ENCODE measurements at places on chromosomes 13 and 19.

DNA sequence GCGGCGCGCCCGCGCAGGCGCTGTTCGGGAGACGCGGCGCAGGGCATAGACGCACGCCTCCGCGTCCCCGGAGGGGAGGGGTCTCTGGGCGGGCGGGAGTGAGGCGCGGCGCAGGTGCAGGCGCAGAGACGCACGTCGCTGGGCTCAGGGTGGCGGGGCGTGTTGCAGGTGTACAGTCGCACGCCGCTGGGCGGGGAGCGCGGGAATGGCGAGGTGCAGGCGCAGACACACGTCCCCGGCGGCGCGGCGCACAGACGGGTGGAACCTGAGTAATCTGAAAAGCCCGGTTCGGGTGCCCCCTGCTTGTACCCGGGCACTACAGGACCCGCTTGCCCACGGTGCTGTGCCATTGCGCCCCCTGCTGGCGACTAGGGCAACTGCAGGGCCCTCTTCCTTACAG is 44.7 kb downstream of the PLPP2 start:
- DNase-seq = no peak

- no peak for DNase-seq
Measured at GRCh38 chr13:112761701-112762689, 72.2 kb downstream of the ATP11A start.

DNA sequence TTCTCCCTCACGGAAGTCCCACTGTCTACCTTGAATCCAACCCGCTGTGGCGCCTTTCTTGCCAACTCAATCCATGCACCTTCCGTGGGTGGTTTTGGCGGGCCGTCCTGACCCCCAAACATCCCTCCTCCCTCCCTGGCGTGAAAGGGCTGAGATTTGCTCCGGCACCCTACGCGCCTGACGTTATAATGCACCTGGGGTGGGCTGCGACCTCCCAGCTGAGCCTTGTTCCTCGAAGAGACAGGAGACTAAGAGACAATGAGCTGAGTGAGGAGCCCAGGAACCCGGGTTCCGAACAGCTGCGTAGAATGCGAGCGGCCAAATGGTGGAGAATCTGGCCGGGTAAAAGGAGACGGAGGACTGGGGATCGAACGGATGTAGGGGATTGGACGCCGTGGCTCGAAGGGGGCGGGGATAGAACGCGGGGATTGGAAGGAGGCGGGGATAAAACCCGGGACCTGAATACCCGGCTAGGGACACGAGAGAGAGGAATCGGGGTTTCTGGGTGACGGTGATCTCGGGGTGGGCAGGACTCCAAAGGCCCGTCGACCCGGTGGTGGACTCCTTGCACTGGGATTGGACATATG is at the start of gene CPT1C:
Gene CPT1C, plus strand, starts transcription at position 461 of the 587 bp plus-strand sequence. CDS start 1,137 bp downstream, outside the sequence.
- DNase-seq = peak; percentile 40

GRCh38 chr13:49549289-49549688 is 36.1 kb downstream of the RCBTB1 start:
- no peak for DNase-seq

GRCh38 chr13:26075498-26075897 is 23.7 kb upstream of the SHISA2 start:
- DNase-seq = no peak

- no peak for DNase-seq
Measured at GRCh38 chr13:76846363-76846762, 39.8 kb downstream of the KCTD12 start.

DNA sequence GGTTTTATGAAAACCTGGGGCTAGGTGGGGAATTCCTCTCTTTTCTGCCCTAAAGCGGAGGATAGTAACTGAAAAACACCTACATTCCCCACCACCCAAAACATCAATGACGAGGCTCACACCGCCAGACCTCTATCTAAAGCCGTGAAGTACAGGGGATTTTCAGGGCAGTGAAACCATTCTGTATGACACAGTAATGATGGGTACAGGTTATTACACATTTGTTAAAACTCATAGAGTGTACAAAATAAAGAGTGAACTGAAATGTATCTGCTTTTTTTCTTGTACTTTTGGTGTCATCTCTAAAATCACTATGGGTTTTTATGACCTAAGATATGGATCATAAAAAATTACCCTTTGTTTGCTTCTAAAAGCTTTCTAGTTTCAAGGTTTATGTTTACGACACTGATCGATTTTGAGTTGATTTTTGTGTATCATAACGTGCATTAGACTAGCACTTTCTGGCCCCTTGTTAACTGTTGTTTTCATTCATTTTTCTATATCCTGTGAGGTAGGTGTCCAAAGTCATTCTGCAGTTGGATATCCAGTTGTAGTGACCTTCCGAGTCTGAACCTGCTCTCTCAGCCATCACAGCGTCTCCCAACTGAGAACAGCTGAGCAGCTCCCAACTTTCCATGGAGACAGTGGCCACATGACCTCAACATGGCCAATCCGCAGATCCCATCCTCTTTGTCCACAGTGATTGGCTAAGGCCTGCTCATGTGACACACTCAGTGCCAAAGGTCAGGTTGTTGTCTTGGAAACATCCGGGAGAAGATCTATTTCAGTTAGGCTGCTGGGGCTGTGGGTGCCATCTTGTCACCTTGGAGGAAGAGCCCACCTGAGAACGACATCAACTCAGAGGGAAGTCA is 10.3 kb downstream of the MBD3L2B start:
- no peak for DNase-seq

GRCh38 chr13:20270163-20270865 is 38.2 kb upstream of the GJB6 start:
- DNase-seq = no peak

GRCh38 chr19:55467236-55468053 is 2.9 kb upstream of the C19orf85 start:
- peak; percentile 73 for DNase-seq

DNA sequence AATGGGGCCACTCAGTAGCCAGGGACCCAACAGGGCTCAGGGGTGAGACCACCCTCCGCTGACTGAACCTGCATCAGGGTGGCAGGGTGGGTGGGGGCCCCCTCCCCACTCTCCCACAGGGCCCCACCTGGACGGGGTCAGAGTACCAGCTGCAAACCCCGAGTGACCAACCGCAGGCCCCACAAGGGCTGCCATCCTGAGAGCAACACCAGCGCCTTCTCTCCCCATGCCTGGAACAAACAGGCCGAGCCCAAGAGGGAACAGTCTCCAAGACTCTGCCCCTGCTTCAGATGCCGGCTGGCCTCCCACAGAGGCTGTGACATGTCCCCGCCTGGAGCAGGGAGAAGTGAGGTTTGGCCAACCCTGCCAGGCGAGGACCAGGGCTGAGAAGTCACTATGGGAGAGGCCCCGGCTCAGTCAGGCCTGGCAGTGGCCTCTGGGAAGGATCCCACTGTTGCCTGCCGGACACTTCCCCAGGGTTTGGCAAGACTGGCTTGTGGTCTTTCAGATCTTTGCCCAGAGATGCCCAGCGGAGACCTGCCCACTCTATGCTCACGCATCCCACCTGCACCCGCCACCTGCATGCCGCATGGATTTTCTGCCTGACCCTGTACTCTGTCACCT is 27.2 kb downstream of the MPND start:
- no peak for DNase-seq

DNA sequence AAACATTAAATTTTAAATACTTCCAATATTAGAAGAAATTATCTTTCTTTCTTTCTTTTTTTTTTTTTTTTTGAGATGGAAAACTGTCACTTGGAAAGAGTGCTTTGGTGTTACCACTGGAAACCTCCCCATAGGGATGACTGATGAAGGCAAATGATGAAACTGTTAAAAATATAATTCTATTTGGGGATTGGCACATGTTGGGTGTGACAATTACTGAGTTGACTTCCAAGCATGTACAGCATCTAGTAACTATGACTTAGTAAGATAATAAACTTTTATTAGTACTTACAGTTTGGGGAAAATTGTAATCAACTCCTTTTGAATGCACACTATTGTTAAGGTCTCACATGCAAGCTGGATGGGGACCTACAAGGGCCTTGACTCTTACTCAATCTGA is 592.5 kb downstream of the KCTD12 start:
- no peak for DNase-seq

DNA sequence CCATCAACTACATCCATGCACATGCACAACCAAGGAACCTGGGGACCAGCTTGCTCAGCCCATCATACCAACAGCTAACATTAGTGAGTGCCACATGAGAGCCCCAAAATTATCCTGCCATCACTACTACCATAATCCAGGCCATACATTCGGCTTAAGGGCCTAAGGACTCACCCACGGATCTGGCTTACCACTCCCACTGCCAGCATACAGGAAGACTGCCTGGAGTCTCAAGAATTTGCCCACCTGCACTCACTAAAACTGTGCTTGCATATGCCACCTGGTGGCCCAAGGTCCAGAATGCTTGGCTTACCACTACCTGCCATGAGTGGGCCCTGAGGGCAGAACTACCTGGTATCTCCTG is 1562.9 kb upstream of the PRR20A start:
- no peak for DNase-seq

DNA sequence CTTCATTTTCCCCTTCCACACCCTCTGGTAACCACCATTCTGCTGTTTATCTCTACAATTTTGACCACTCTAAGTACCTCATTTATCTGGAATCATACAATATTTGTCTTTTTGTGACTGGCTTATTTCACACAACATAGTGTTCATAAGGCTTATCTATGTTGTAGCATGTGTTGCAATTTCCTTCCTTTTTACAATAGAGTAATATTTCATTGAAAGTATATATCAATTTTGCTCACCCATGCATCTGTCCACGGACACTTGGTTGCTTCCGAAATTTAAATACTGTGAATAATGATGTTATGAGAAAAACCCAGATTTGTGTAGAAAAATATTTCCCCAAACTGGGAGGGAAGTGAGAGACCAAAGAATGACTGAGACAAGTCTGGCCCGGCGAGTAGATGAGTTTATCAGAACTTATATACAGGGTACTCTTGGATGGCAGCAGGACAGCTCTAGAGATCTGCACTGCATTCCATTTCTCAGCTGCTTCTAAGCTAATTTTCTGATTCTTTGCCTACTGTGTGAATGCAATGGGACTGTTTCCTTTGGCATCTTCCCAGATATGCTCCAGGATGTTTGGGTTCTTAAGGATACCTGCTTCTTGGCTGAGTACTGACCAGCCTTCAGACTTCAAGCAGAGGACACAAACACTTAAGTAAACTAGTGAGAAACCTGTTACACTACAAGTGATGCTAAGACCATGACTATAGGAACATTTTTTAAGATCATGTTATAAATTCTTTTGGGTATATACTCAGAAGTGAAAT is 834.0 kb upstream of the PCDH9 start:
- DNase-seq = no peak

GRCh38 chr13:48656608-48657007 is 2.9 kb downstream of the CYSLTR2 start:
- no peak for DNase-seq

- no peak for DNase-seq
Measured at GRCh38 chr13:111480976-111481375, 160.5 kb downstream of the TEX29 start.

- DNase-seq = no peak
Measured at GRCh38 chr19:19652482-19653295, 9.2 kb upstream of the GMIP start.

- peak; percentile 50 for DNase-seq
Measured at GRCh38 chr19:54029930-54030490, 33.7 kb downstream of the VSTM1 start.

DNA sequence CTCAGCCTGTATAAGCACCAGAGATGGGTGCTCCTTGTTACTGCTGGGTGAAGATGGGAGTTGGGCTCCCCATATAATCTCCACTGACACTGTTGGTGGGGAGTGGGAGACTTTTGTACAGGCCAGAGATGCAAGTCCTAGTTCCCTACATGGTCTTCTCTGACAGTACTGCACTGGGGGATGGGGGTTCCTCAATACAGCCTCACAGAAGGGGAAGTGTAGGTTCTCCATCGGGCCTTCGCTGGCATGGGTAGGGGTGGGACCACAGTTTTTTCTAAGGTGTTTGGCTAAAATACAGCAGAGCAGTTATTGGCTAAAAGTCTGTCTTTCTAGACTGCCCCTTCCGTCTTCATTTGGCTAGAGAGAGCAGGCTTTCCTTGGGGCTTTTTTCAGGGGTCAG is 167.2 kb upstream of the SERP2 start:
- DNase-seq = no peak

GRCh38 chr13:75010941-75011340 is 471.0 kb downstream of the TBC1D4 start:
- DNase-seq = no peak

All from activated gamma-delta T cell treated with Interleukin-2 at 50 U/mL for 16 hours (primary cell).